Stimulated activated CD8-positive, alpha-beta memory T cell treated with anti-CD3 and anti-CD28 coated beads, Interleukin-4, amount 100 ng/mL, for 4 hours (primary cell): ENCODE measurements at places on chromosomes 6 and 20.

DNA sequence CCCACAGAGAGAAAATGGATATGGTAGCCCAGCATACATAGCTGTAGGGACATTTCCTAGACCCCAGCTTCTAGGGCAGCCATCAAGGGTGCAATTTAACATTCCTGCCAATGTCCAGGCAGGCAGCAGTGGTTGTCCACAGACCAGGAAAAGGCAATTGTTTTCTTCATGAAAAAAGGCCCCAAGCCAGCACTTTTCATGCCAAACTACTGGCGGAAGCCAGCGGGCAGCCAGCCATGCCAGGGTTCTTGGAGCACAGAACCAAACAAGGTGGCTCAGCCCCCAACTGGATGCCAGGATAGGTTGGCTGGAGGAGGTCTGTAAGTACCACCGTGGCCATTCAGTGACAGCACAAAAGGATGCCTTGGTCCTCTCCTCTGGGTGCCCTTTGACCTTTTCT lies 94.6 kb downstream of the BANF2 start:
- no peak for DNase-seq

DNA sequence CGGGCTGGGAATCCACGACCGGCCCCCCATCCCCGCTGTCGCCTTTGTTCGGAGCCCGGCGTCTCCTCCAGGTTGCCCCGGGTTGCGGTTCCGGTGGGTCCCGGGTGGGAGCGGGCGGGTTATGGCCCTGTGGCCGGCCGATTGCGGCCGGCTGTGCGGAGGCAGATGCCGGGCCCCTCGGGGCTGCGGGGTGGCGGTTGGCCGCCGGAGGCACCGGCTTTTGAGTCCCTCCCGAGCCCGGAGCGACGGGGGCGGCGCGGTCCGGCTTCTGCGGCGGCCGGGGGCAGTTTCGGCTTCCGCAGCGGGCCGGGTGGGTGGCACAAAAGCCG lies 431 bp downstream of the LOC128125822 start:
- no peak for DNase-seq

DNA sequence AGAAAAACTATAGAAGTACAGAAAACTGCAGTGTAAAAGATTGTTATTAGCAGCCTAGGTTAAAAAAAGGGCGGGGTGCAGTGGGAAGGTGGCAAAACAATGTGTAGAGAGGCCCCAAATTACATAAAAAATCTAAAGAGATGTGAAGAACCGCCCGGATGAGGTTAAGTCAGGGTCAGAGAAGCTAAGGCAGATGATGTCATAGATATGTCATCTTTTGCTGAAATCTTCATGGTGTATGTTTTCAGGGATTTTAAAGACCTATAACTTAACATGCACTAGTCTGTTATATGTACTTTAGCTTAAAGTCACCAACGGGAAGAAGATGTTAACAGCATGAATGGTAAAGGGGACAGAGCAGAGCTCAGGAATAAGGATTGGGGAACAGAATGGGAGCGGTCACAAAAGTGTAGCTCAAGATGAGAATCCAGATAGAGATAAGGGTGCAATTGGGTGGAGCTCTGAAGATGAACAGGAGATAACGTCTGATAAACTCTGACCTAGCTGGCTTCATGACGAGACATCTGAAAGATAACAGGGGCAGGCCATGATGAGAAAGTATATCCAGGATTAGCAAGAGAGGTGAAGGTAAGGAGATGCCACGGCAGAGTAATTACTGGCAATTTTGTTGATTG lies 83.4 kb downstream of the TFAP2A start:
- no peak for DNase-seq

DNA sequence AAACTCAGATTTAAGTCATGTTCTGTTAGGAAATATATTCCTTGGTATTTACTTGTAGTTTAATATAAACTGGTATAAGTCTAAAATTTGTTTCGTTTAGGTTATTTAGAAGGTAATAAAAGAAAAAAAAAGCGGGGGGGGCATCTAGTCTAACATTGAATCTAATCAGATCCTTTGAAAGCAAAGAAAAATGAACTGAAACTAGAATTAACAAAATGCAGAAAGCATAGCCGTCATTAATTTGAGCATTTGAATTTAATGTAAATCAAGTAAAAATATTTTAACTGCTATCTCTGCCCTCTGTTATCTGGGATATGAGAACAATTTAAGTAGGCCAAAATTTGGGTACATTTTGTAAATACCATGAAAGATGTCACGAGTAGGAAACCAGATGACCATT lies 54.1 kb downstream of the SNX9 start:
- DNase-seq = no peak

- no peak for DNase-seq
Measured at GRCh38 chr6:157982102-157982562, 469 bp downstream of the SYNJ2 start.

DNA sequence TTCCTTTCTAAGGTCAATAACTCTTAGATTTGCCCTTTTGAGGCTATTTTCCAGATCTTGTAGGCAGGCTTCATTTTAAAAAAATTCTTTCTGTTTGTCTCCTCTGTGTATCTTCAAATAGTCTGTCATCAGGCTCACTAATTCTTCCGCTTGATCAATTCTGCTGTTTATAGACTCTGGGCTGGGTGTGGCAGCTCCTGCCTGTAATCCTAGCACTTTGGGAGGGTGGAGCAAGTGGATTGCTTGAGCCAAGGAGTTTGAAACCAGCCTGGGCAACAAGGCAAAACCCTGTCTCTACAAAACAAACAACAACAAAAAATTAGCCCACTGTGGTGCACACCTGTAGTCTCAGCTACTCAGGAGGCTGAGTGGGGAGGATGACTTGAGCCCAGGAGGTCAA lies 40.0 kb upstream of the SCP2D1 start:
- no peak for DNase-seq

- no peak for DNase-seq
Measured at GRCh38 chr6:140966676-140967075, 1166.0 kb upstream of the GJE1 start.

DNA sequence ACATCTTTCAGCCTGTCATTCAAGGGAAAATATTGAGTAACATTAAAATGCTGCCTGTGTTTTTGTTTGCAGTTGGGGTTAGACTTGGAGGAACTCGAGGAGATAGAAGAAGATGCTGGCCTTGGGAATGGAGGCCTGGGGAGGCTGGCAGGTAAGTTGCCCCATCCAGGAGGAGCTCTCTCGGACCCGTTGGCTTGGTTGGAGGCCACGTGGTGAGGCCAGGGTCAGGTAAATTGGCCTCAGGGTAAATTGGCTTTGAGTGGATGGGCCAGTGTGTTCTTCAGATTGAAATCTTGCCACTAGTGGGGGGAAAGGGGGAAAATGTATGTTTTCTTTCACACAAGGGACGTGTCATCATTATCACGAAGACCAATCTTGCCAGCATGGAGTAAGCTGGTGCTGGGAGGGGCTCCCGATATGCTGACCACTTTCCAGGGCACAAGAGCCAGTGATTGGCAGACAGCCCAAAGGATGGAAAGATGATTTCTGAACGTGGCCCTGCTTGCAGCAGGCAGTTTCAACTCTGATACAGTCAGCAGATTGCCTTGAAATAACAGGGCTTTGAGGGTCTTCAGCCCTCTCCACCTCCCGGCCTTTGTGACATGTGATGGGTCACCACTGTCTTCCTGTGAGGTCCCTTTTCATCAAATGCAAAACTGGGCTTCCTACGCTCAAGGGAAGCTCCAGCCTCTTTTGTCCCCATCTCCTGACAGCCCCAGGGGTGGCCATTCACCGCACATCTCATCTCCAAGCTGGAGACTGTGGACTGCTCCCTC lies 21.4 kb downstream of the PYGB start:
- no peak for DNase-seq

GRCh38 chr20:19621072-19621471 lies 137.0 kb upstream of the RIN2 start:
- DNase-seq = no peak

GRCh38 chr20:10362674-10363073 lies 71.3 kb downstream of the MKKS start:
- no peak for DNase-seq

DNA sequence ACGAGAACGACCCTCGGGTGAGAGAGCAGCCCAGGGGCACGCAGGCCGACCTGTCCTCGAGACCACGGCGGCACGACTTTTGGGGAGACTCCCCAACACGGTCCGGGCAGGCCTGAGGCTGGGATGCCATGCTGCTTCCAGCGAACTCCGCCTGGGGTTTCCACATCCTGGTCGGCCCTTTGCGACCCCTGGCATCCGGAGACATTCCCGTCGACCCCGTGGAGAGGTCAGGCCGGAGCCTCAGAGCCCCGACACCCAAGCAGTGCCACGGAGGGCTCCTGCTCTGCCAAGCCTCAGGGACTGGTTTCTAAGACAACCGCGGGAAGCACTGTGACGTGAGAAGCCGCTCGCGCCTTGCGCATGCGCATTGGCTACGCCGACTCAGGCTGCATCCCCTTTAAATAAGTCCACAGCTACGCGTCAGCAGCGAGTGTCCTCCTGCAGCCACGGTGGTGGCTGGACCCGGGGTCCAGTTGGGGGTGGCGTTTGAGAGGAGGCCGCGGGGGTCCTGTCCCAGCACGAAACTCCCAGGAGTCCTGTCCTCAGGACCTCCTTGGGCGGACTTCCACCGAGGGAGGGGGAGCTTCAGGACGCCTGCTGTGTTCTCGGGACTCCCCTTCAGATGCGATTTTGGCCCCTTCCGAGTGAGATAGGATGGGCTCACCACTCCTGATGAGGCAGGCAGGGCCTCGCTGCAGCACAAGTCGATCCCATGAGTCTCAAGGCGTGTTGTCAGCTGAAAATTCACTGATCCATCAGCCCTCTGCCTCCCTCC lies 1089.3 kb upstream of the DEFB115 start:
- DNase-seq = no peak

DNA sequence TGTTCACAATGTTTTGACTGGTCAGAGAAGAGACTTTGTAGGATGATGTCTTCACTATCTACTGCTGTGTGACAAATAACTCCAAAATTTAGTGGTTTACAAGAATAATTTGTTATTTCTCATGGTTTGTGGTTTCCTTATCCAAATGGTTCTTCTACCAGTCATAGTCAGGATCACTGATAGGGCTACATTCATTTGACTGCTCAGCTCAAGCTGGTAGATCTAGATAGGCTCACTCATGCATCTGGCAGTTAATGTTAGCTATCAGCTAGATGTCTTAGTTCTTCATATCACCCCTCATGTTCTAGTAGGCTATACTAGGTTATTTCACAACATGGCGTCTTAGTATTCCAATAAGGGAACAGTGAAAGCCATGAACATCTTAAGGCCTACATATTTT lies 131.0 kb downstream of the ID4 start:
- DNase-seq = no peak

- no peak for DNase-seq
Measured at GRCh38 chr6:53888931-53889330, 94.1 kb downstream of the LRRC1 start.

DNA sequence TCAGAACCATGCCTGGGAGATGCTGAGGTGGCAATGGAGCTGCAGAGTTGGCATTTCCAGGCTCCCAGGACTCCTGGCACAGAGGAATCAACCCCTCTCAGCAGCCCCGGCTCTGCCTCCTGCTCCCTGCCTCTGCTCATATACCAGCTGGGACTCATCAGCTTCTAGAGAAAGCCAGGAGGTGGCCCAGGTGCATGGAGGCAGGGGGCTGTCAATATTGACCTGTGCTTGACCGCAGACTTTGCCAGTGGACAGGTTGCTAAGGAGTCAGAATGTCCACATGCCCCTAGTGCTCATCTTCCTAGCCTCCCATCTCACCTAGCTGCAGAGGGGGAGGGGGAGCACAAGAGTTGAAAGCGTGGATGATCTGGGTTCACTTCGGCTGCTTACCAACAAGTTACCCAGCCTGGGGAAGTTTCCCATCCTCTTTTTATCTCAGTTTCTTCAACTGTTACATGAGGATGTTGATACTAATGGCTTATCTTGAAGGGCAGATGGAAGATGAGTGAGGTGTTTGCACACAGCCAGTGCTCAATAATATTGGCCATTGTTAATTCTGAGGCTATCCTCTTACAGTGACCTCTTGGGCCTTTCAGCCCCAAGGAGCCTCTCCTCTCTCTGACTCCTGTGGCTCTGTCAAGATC lies 9.2 kb upstream of the SCRT2 start:
- no peak for DNase-seq

GRCh38 chr6:72580281-72580940 lies 41.5 kb upstream of the KCNQ5 start:
- no peak for DNase-seq

- no peak for DNase-seq
Measured at GRCh38 chr20:44592366-44592765, 10.0 kb downstream of the PKIG start.

- DNase-seq = no peak
Measured at GRCh38 chr6:26225848-26226578, 138.8 kb downstream of the HFE start.

DNA sequence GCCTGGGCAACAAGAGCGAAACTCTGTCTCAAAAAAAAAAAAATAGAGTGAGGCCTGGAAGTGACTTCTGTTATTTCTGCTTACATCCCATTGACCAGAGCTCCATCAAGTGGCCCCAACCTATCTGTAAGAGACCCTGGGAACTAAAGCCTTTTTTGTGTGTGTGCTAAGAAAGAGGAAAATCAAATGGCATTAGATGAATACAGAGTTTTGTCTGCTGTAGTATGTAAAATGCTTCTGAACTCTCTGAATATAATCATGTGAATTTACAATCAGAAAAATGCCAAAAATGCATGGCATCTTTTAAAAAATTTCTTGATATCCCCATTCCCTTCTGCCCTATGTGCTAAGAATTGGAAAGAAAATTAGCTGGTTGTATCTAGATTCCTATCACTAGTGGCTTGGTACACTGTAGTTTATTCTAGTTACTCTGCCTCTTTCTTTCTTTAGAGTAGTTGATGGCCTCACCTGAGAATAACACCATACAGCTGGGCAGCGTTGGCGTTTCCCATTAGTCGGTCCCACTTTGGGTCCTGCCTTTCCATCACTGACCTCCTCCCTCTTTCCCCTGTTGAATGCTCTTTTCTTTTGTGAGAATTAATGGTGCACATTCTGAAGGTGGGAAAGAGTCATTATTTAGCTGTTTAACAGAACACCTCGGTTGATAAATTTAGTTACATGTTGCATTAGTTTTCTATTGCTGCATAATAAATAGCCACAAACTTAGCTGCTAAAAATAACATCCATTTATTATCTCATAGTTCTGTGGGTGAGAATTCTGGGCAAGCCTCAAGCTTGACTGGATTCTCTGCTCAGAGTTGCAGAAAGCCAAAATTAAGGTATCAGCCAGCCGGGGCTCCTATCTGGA lies 38.2 kb downstream of the SAMD5 start:
- no peak for DNase-seq

DNA sequence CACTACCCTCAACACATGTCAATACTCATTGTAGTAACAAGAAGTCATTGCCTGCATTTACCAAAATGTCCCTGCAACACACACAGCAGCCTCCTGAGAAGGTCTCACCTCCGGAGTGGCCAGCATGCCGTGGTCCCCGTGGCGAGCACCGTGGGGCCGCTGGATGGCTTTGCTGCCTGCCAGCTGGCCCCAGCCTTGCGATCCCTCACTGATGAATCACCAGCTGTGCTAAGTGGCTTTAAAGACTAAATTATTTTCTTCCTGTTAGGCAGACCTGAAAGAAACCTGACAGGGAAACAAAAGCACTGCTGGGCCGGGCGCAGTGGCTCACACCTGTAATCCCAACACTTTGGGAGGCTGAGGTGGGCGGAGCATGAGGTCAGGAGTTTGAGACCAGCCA lies 306.7 kb downstream of the CDH4 start:
- DNase-seq = no peak

GRCh38 chr6:74091136-74091793 lies 395.3 kb downstream of the CD109 start:
- DNase-seq = no peak

- no peak for DNase-seq
Measured at GRCh38 chr6:162750776-162751175, 23.0 kb downstream of the PACRG start.

GRCh38 chr20:58130156-58130555 lies 98.3 kb downstream of the ANKRD60 start:
- DNase-seq = no peak
